ENCODE measurements at places on chromosomes 3 and 15. TPM values are rescaled to one million over a fixed set of nuclear protein-coding genes. Genes with fewer than 3 reads are reported as not detected.

Gene MAPKAPK3
- 16.6 TPM for total RNA-seq

Gene AMOTL2
- total RNA-seq: 21.2 TPM

Gene PLCH1
- total RNA-seq: 0.18 TPM

Gene SEMA3G
- 0.72 TPM for total RNA-seq

Gene KIF15
- 0.25 TPM for total RNA-seq

Gene WDR73
- total RNA-seq: 7.5 TPM

Gene TGM4
- not detected for total RNA-seq

Gene CLEC3B
- total RNA-seq: 14.4 TPM

Gene CCDC80
- 0.81 TPM for total RNA-seq

- no peaks in the 10 kb centered on the region for H3K4me1 ChIP-seq
- no peak for DNase-seq
- no peak overlapping the region for H3K27ac ChIP-seq
- no peak overlapping the region for H3K4me3 ChIP-seq
- H3K27me3 ChIP-seq: no peaks in the 10 kb centered on the region
- no peaks in the 10 kb centered on the region for H3K36me3 ChIP-seq
Measured at GRCh38 chr3:20197775-20198174, 11.8 kb upstream of the SGO1 start.

- no peaks in the 10 kb centered on the region for H3K36me3 ChIP-seq
- DNase-seq: no peak
- H3K27ac ChIP-seq: no peak overlapping the region
- H3K4me1 ChIP-seq: no peaks in the 10 kb centered on the region
- no peak overlapping the region for H3K4me3 ChIP-seq
Measured at GRCh38 chr3:42662813-42663535, 9.5 kb downstream of the ZBTB47 start.

GRCh38 chr3:71099997-71100719 is 483.4 kb downstream of the FOXP1 start:
- no peaks in the 10 kb centered on the region for H3K36me3 ChIP-seq
- no peak for DNase-seq
- no peaks in the 10 kb centered on the region for H3K27me3 ChIP-seq
- H3K27ac ChIP-seq: no peak overlapping the region
- no peak overlapping the region for H3K4me3 ChIP-seq
- H3K4me1 ChIP-seq: no peaks in the 10 kb centered on the region

DNA sequence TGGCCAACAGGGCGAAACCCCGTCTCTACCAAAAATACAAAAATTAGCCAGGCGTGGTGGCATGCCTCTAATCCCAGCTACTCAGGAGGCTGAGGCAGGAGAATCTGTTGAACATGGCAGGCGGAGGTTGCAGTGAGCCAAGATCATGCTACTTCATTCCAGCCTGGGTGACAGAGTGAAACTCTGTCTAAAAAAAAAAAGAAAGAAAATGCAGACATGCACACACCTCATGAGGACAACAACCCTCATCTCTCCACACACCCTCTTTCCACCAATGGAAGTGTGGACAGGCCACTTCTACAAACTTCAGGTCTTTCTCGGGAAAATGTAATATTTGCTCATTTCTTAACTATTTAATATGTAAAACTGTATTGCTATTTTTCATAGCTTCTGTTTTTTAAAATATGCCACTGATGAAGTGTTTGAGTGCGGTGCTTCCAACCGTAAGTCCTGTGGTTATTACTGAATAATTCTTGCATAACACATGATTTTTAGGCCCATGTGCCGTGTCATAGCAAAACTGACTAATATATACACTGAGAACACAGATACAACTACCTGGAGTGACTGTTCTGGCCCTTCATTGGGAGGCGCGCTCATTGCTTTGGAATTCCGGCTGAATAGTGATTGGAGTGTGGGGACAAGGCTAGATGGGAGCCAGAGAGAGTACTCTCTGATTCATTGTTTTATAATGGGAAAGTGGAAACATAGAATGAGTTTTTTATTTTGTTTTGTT is 23.1 kb downstream of the LRRC31 start:
- H3K27me3 ChIP-seq: no peaks in the 10 kb centered on the region
- no peak for DNase-seq
- no peaks in the 10 kb centered on the region for H3K4me1 ChIP-seq
- no peaks in the 10 kb centered on the region for H3K36me3 ChIP-seq
- H3K4me3 ChIP-seq: no peak overlapping the region

DNA sequence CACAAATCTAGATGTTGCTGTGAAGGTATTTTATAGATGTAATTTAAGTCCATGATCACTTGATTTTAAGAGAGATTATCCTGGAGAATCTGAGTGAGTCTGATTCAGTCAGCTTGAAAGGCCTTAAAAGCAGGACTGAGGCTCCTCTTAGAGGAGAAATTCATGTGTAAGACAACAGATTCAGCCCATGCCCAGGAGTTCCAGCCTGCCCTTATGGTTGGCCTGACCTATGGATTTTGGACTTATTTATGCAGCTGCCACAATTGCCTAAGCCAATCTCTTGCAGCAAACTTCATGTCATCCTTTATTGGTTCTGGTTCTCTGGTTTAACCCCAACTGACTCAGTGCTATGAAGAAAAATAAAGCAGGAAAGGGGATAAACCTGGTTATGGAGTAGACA is 296.5 kb upstream of the RASGRP1 start:
- H3K27ac ChIP-seq: no peak overlapping the region
- no peaks in the 10 kb centered on the region for H3K27me3 ChIP-seq
- no peak overlapping the region for H3K4me3 ChIP-seq
- H3K36me3 ChIP-seq: no peaks in the 10 kb centered on the region

DNA sequence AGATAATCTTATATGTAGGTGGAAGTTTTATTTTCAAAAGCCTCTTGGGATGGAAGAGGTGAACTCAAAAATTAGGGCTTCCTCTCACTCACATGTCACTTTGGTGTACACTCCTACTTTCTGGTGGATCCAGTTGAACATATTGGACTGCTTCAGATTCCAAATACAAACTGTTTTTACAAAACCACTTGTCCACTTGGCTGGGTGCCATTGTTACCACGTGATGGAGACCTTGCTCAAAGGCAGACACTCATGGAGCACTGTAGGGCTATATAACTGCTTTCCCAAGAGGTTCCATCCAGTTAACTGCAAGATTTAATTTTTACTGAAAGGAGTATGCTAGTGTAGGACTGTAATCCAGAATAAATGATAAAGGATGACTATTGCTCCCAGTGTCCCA is 307.0 kb downstream of the EPHA6 start:
- H3K27ac ChIP-seq: no peak overlapping the region
- H3K4me1 ChIP-seq: no peaks in the 10 kb centered on the region
- H3K27me3 ChIP-seq: no peaks in the 10 kb centered on the region
- no peak for DNase-seq

- H3K27me3 ChIP-seq: no peaks in the 10 kb centered on the region
- H3K36me3 ChIP-seq: no peaks in the 10 kb centered on the region
- no peak overlapping the region for H3K27ac ChIP-seq
- H3K4me1 ChIP-seq: no peaks in the 10 kb centered on the region
Measured at GRCh38 chr3:140724856-140725812, 47.3 kb downstream of the TRIM42 start.

DNA sequence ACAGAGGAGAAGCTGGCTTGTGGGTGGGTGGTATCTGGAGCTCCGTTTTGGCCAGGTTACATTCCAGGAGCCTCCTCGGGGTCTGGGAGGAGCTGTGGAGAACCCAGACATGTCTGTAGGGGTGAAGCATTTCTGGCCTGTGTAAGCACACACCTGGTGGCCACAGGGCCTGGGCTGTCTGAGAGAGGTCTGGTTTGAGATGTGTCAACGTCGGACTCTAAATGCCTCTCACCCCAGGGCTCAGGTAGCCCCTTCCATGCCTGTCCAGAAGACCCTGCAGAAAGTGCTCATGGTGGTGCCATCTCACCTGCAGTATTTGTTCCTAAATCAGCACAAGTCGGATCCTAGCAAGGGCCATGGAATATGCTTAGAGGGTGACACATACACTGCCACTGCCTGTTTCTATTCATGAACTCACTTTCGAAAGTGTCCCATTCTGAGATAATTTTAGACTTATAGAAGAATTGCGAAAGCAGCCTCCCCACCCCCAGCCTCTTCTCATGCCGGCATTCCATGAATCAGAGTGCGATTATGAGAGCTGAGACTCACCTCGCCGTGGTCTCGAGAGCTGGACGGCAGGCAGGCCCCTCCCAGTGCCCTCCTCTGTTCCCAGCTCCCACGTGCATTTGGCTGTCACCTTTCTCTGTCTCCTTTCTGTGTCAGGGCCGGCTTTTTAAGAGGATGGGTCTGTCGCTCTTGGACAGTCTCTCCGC is 63.7 kb downstream of the KLF15 start:
- H3K4me1 ChIP-seq: no peaks in the 10 kb centered on the region
- DNase-seq: no peak
- no peaks in the 10 kb centered on the region for H3K36me3 ChIP-seq
- H3K27me3 ChIP-seq: no peaks in the 10 kb centered on the region

DNA sequence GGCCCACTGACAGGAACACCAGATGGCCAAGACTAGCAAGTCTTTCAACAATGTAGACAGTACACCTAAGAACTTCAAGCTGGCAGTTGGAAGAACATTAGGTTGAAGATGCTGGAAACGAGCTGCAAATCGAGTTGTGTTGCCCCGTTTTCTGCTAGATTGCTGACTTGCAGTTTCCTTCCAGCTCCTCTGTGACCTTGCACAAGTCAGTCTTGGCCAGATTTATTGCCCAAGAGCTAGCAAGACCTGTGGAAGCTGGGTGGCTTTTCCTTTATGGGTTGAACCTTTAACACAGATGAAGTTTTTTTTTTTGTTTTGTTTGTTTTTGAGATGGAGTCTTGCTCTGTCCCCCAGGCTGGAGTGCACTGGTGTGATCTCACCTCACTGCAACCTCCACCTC is 2.9 kb upstream of the RBM6 start:
- H3K27ac ChIP-seq: no peak overlapping the region
- no peak for DNase-seq
- H3K36me3 ChIP-seq: no peaks in the 10 kb centered on the region
- no peaks in the 10 kb centered on the region for H3K27me3 ChIP-seq

GRCh38 chr3:192009903-192010302 is 548.9 kb downstream of the PYDC2 start:
- no peaks in the 10 kb centered on the region for H3K27me3 ChIP-seq
- H3K36me3 ChIP-seq: no peaks in the 10 kb centered on the region
- no peaks in the 10 kb centered on the region for H3K4me1 ChIP-seq
- DNase-seq: no peak
- H3K4me3 ChIP-seq: no peak overlapping the region

- no peaks in the 10 kb centered on the region for H3K27me3 ChIP-seq
- no peak for DNase-seq
- no peaks in the 10 kb centered on the region for H3K4me1 ChIP-seq
- no peaks in the 10 kb centered on the region for H3K36me3 ChIP-seq
Measured at GRCh38 chr15:81942655-81943195, 103.1 kb downstream of the MEX3B start.

DNA sequence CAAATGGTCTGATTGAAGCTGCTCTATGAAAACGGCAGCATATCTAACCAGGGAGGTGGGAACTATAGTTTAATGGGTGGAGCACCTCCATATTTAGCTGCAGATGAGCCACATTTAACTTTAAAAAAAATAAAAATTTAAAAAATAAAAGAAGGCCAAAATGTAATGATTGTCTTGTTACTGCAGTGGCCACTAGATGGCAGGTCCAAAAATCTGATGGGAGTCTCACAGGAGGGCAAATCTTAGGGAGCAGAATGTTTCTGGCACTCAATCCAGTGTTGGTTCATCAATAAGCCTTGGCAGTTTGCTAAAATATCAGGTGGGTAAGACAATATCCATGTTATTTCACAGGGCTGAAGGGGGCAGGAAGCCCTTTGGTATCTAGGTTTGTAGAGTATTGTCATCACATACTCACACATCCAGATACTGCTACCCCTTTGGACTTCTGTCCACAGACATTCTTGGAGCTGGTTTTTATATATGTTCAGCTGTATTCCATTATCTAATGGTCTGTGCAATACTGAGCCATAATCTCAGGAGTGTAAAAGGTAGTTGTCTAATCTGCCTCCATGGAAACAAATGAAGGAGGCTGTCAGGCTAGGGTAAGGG is 233.3 kb downstream of the TIGIT start:
- H3K4me3 ChIP-seq: no peak overlapping the region
- H3K36me3 ChIP-seq: peaks cover 3% of the 10 kb centered on the region
- no peak overlapping the region for H3K27ac ChIP-seq
- no peak for DNase-seq

- H3K27me3 ChIP-seq: no peaks in the 10 kb centered on the region
- no peaks in the 10 kb centered on the region for H3K4me1 ChIP-seq
- no peak overlapping the region for H3K4me3 ChIP-seq
- no peak overlapping the region for H3K27ac ChIP-seq
- no peaks in the 10 kb centered on the region for H3K36me3 ChIP-seq
Measured at GRCh38 chr3:190019844-190020243, 100.9 kb downstream of the P3H2 start.

- H3K27me3 ChIP-seq: no peaks in the 10 kb centered on the region
- H3K36me3 ChIP-seq: no peaks in the 10 kb centered on the region
- H3K4me3 ChIP-seq: peak overlapping the region; percentile 40
- DNase-seq: peak; percentile 58
- H3K27ac ChIP-seq: peak overlapping the region; percentile 86
Measured at GRCh38 chr3:125310623-125311081, 64.5 kb downstream of the ZNF148 start.

GRCh38 chr15:40787344-40787841 is 17.6 kb downstream of the C15orf62 start:
- H3K4me1 ChIP-seq: peaks cover 22% of the 10 kb centered on the region
- DNase-seq: no peak
- no peaks in the 10 kb centered on the region for H3K36me3 ChIP-seq
- H3K4me3 ChIP-seq: no peak overlapping the region
- no peaks in the 10 kb centered on the region for H3K27me3 ChIP-seq
- H3K27ac ChIP-seq: no peak overlapping the region

- no peaks in the 10 kb centered on the region for H3K27me3 ChIP-seq
- no peak overlapping the region for H3K27ac ChIP-seq
- H3K4me1 ChIP-seq: no peaks in the 10 kb centered on the region
- H3K36me3 ChIP-seq: no peaks in the 10 kb centered on the region
- no peak overlapping the region for H3K4me3 ChIP-seq
Measured at GRCh38 chr15:61839546-61839945, 220.7 kb downstream of the VPS13C start.

- no peaks in the 10 kb centered on the region for H3K36me3 ChIP-seq
- H3K4me1 ChIP-seq: no peaks in the 10 kb centered on the region
- DNase-seq: no peak
- H3K27me3 ChIP-seq: no peaks in the 10 kb centered on the region
Measured at GRCh38 chr3:164306042-164306441, 772.3 kb downstream of the SI start.

GRCh38 chr15:100247228-100248225 is 94.2 kb downstream of the ADAMTS17 start:
- DNase-seq: no peak
- H3K27ac ChIP-seq: no peak overlapping the region
- no peak overlapping the region for H3K4me3 ChIP-seq
- no peaks in the 10 kb centered on the region for H3K4me1 ChIP-seq

- H3K4me1 ChIP-seq: no peaks in the 10 kb centered on the region
- H3K27me3 ChIP-seq: no peaks in the 10 kb centered on the region
- no peaks in the 10 kb centered on the region for H3K36me3 ChIP-seq
- DNase-seq: no peak
- no peak overlapping the region for H3K4me3 ChIP-seq
- H3K27ac ChIP-seq: no peak overlapping the region
Measured at GRCh38 chr3:159828542-159828943, 160.1 kb upstream of the IL12A start.

All from right lobe of liver (tissue), 6 donors.